ENCODE measurements at places on chromosomes 12 and 14.

DNA sequence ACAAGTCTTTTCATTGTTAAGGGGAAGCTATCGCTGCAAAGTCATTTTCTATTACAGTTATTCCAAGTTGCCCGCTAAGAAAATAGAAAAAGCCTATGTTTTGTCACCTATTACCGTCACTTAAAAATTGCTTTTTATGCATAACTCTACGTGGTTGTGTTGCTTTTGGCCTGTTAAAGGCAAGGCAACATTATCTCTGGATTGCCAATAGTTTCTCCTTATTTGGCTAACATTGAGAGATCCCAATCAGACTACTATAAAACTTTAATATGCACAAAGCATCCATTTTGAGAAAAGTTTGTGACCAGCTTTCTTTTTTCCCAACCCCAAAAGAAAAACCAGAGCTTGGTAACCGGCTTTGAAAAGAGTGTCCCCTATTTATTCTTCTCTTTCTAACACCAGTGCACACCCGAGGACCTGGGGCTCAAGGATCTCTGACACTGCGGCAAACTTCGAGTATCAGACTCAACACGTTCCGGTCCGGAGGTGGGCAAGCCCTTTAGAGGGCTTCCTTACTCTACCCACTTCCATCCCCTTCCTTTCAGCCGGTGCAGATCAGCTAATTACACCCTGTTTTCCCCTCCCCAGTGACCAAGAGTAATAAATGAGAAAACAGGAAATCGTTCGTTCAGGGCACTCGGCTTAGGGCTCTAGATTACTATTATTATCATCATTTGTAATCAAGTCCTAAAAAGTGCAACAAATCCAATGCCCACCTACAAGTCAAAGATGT is 1.2 kb downstream of the PPP1R12A start:
- DNase-seq: no peak

- DNase-seq: no peak
Observed at GRCh38 chr14:54642801-54643695, 76.1 kb downstream of the SAMD4A start.

GRCh38 chr12:65501093-65501621 is 222.7 kb downstream of the MSRB3 start:
- no peak for DNase-seq

- DNase-seq: no peak
Observed at GRCh38 chr12:77213319-77213718, 147.9 kb upstream of the E2F7 start.

DNA sequence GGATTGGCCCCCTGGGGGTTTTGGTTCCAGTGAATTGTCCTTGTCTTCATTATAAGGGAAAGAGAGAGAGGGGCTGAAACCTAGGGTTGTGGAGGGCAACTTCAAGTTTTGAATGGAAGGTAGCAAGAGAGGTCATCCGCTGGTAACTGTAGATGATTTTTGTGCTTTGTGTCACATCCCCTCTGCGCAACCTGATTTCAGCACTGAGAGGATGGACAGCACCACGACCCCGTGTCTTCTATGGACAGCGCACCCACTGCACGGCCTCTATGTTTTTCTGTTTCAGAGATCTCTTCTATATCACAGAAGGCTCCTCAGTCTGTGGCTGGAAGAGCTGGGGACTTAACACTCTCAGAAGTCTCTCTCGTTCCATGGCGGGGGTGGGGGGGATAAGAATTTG is 127.0 kb upstream of the RPH3A start:
- DNase-seq: no peak

DNA sequence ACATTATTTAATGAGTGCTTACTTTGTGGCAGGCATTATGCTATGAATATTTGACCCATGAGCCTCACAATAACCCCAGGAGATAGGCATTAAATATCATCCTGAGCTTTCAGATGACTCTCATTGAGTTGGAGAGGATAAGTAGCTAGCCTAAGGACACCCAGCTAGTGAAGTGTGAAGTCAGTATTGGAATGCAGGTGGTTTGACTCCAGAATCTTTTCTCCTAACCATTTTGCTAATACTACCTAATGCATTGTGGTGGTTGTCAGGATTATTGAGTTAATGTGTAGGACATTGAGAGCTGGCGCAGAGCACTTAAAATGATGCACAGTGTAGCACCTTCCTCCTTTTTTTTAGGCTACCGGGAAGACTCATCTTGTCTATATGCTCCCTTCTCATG is 3.8 kb upstream of the CDKL1 start:
- DNase-seq: no peak

GRCh38 chr12:80374615-80375014 is 69.4 kb upstream of the PTPRQ start:
- DNase-seq: no peak

DNA sequence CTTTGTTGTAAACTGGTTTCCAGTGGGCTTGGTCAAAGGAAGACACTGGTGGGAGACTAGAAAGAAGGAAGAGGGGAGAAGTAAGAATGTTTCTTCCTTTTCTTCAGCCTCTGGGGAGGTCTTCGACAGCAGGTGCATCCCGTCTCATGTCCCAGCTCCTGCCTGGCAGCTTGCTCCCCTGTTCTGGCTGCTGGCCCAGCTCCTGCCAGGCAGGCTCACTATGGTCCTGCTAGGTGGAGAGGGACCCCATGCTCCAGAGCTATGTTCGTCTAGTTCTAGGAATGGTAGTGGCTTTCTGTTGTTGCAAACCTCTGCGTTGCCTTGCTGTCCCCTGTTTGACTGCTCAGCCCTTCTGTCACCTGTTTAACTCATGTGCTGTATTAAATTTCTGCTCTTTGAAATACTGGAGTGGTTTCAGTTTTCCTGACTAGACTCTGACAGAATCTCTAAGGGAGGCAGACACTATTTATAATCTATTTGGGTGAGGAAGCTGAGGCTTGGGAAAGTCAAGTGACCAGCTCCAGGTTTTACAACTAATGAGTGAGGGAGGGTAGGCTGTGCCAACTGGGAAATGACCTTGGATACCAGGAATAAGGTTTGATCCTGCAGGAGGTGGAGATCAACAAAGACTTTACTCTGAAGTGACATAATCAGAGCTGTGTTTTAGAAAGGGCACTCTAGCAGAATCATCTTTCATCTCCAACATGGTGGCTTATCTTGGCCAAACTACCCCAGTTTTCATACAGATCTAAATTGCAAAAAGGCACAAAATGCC is 94.7 kb upstream of the DDHD1 start:
- no peak for DNase-seq

GRCh38 chr12:2314492-2314891 is 261.7 kb downstream of the CACNA1C start:
- no peak for DNase-seq

Measured in activated CD4-positive, CD25-positive, alpha-beta regulatory T cell treated with anti-CD3 and anti-CD28 coated beads, Interleukin-2, amount 50 U/mL, for 72 hours (primary cell).